ENCODE measurements at places on chromosomes 13 and 19.

GRCh38 chr19:35119578-35120155 lies 4.0 kb downstream of the FXYD3 start:
- DNase-seq, result no peak

GRCh38 chr19:9139609-9140158 lies 513 bp upstream of the ZNF317 start:
- DNase-seq, result no peak

- DNase-seq, result no peak
These were observed 144.4 kb downstream of the DIAPH3 start for GRCh38 chr13:60019119-60019993.

DNA sequence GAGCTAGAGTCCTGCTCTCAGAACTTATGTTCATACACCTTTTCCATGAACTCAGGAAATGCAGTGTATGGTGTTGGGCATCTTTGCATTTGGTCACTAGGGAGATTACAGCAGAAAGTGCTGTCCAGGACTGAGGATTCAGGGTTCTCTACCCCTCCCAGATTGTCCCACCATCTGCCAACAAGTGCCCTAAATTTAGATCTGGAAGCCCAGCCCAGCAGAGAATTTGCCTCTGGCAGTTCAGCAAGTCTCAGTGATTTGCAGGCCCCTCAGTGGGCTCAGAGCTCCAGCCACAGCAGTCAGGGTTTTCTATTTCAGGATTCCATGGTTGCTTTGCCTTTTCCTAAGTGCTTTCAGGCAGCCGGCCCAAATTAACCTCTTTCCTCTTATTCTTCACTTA lies 23.4 kb downstream of the CNFN start:
- no peak for DNase-seq
